ENCODE measurements at places on chromosomes 11 and 22. TPM values are rescaled to one million over a fixed set of nuclear protein-coding genes. Genes with fewer than 3 reads are reported as not detected.

Gene TMPRSS4
- polyA plus RNA-seq = not detected

Gene KCTD14
- 0.18 TPM for polyA plus RNA-seq

Gene PTPN5
- not detected for polyA plus RNA-seq

Gene TRPM5
- polyA plus RNA-seq = 0.16 TPM

Gene BEST1
- polyA plus RNA-seq = 0.42 TPM

Gene MRGPRX3
- polyA plus RNA-seq = not detected

Gene RFPL3
- not detected for polyA plus RNA-seq

Gene SLC37A2
- polyA plus RNA-seq = 4.1 TPM
